ENCODE measurements at places on chromosomes 7 and 10. TPM values are rescaled to one million over a fixed set of nuclear protein-coding genes. Genes with fewer than 3 reads are reported as not detected.
A peak's percentile ranks its signal among the peaks of the same experiment; 100 is the strongest.

Gene PNLIPRP3
- not detected for total RNA-seq

Gene CNPY1
- not detected for total RNA-seq

Gene C10orf90
- not detected for total RNA-seq

Gene ACHE
- total RNA-seq: 0.24 TPM

Gene ITPRID1
- not detected for total RNA-seq

DNA sequence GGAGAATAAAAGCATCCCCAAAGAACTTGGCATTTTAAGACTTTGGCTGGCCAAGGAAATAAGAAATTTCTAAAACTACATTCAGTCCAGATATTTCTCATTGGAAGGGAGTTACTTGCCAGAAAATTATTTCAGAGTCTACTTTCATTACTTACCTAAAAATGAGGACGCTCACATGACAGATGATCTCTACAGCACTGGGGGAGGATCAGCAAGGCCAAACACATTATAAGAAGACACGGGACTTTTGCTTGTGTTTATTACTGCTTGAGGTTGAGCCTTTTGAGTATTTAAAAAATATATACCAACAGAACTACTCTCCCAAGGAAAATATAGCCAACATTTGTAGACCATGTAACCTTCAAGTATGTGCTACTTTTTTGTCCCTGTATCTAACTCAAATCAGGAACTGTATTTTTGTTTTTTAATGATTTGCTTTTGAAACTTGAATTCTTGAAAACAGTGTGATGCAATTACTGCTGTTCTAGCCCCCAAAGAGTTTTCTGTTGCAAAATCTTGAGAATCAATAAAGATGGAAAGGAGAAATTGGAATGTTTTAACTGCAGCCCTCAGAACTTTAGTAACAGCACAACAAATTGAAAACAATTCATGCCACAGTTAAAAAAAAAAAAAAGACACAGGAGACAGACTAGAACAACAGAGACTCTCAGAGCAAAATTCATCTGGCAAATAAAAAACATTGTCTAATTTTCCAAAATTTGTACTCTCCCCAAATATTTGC lies 128.1 kb downstream of the ZNF438 start:
- H3K27me3 ChIP-seq: no peaks in the 10 kb centered on the region
- no peaks in the 10 kb centered on the region for H3K36me3 ChIP-seq
- H3K4me1 ChIP-seq: no peaks in the 10 kb centered on the region
- H3K27ac ChIP-seq: no peak overlapping the region
- H3K4me3 ChIP-seq: no peak overlapping the region

DNA sequence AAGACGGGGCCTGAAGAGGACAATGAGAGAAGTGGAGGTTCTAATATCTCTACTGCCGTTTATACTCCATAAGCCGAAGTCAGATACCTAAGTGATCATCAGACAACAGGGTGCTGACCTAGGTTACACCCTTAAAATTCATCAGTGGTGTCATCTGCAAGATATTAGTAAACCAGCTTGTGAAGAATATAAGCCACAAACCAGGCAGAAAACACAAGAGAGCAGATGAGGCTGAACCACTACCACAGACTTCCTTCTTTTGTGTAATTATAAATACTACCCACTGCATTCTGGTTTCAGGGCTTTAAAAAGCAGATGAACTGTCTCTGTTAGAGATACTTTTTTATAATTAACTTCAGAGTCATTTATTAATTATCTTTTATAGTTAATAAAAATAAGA lies 69.0 kb upstream of the LRRC17 start:
- no peak overlapping the region for H3K4me3 ChIP-seq
- H3K27ac ChIP-seq: no peak overlapping the region
- DNase-seq: no peak
- H3K27me3 ChIP-seq: no peaks in the 10 kb centered on the region
- H3K36me3 ChIP-seq: no peaks in the 10 kb centered on the region
- H3K4me1 ChIP-seq: no peaks in the 10 kb centered on the region

- no peaks in the 10 kb centered on the region for H3K27me3 ChIP-seq
- H3K4me3 ChIP-seq: no peak overlapping the region
- H3K36me3 ChIP-seq: no peaks in the 10 kb centered on the region
- H3K27ac ChIP-seq: no peak overlapping the region
- DNase-seq: no peak
Observed at GRCh38 chr7:132055336-132056120, 499.1 kb upstream of the PODXL start.

- no peak overlapping the region for H3K27ac ChIP-seq
- peaks cover 4% of the 10 kb centered on the region for H3K4me1 ChIP-seq
- no peak overlapping the region for H3K4me3 ChIP-seq
- DNase-seq: no peak
- H3K36me3 ChIP-seq: no peaks in the 10 kb centered on the region
Observed at GRCh38 chr10:87979847-87980246, 116.4 kb downstream of the PTEN start.

- no peak for DNase-seq
- H3K4me3 ChIP-seq: no peak overlapping the region
- no peaks in the 10 kb centered on the region for H3K36me3 ChIP-seq
- no peak overlapping the region for H3K27ac ChIP-seq
Observed at GRCh38 chr7:80481196-80481884, 30.5 kb downstream of the GNAT3 start.

DNA sequence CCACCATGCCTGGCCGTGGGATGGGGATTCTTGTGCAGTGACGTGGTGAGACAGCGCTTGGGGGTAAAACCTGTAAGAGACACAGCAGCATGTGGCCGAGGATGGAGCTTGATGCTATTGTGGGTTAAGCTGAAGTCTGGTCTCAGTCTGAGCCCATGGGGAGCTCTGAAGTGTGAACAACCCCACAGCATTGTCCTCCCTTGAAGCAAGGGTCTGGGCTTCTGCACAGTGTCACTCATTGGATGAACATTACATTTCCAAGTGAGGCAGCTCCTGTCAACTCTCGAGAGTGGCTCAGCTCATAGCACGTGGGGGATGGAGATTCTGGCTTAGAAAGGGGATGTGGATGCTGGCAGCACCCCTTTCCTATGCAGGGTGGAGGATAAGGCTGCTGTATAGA lies 32.2 kb upstream of the ZNF438 start:
- H3K4me3 ChIP-seq: no peak overlapping the region
- no peaks in the 10 kb centered on the region for H3K36me3 ChIP-seq
- no peaks in the 10 kb centered on the region for H3K27me3 ChIP-seq
- no peak for DNase-seq
- no peak overlapping the region for H3K27ac ChIP-seq
- H3K4me1 ChIP-seq: no peaks in the 10 kb centered on the region

DNA sequence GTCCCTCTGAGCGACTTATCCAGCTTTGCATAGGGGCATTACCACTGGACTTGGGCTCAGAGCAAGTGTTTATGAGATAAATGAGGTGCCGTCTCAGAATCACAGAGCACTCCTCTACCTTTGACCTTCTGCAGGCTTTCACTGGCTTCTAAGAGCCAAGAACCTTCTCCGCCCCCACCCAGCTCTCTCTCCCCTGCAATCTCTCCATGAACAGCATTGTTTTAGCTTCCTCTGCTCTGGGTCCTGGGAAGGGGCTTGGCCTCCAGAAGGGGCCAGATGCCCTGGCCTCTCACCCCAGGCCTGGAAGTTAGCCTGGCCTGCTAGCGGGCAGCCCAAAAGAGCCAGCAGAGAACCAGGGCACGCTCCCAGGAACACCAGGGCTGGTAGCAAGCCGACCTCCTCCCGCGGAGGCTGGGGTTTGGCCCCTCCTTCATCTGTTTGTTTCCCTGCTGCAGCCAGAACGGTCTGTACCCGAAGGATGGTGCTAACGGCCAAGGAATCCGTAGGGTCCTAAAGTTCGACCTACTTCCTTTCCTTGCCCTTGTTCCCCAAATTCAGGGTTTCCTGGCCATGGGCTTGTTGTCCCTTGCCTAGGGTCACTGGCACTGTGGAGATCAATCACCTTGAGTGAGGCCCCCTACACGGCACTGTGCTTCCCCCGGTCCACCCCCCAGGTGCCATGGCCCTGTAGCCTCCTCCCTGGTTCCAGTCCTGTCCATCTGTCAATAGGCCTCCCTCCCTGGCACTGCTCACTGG lies 18.7 kb upstream of the DDIT4 start:
- no peaks in the 10 kb centered on the region for H3K27me3 ChIP-seq
- peak overlapping the region; percentile 27 for H3K27ac ChIP-seq
- H3K4me3 ChIP-seq: no peak overlapping the region
- H3K4me1 ChIP-seq: peaks cover 78% of the 10 kb centered on the region

DNA sequence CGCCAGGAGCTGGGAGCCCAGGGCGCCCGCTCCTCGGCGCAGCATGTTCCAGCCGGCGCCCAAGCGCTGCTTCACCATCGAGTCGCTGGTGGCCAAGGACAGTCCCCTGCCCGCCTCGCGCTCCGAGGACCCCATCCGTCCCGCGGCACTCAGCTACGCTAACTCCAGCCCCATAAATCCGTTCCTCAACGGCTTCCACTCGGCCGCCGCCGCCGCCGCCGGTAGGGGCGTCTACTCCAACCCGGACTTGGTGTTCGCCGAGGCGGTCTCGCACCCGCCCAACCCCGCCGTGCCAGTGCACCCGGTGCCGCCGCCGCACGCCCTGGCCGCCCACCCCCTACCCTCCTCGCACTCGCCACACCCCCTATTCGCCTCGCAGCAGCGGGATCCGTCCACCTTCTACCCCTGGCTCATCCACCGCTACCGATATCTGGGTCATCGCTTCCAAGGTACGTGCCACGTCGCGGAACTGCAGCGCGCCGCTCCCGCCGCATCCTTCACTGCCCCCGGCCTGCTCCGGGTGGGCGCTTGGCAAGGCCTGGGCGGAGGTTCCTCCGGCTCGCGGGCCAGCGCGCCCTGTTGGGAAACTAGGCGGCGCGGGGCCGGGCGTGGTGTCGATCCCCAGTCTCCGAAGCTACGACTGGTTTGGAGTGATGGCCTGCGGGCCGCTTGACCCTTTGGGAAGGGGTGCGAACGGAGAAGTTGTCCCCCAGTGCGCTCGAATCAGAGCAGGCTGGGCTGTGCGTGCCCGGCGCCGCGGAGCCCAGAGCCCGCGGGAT lies 868 bp downstream of the EMX2 start:
- H3K27ac ChIP-seq: no peak overlapping the region
- no peak for DNase-seq
- peaks cover 14% of the 10 kb centered on the region for H3K4me1 ChIP-seq
- H3K27me3 ChIP-seq: peaks cover 88% of the 10 kb centered on the region
- H3K4me3 ChIP-seq: no peak overlapping the region

DNA sequence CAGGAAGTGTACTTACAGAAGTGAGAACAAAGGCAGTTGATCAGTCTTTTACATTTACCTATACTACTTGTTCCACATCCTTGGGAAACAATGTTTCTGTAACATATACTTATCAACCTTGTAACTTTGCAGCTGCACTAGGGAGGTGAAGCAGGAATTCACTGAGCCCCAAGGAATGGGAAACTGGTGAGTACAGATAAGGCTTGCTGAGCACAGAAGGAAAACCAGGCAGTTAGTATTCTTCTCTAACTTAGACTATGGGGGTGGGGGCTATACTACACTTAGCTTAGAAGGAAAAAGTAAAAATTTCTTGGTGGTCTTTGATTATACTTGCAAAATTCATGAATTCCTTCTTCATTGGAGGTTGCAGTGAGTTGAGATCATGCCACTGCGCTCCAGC lies 6.9 kb upstream of the ZNF33A start:
- no peaks in the 10 kb centered on the region for H3K36me3 ChIP-seq
- H3K27me3 ChIP-seq: no peaks in the 10 kb centered on the region
- no peak for DNase-seq
- H3K4me3 ChIP-seq: no peak overlapping the region

DNA sequence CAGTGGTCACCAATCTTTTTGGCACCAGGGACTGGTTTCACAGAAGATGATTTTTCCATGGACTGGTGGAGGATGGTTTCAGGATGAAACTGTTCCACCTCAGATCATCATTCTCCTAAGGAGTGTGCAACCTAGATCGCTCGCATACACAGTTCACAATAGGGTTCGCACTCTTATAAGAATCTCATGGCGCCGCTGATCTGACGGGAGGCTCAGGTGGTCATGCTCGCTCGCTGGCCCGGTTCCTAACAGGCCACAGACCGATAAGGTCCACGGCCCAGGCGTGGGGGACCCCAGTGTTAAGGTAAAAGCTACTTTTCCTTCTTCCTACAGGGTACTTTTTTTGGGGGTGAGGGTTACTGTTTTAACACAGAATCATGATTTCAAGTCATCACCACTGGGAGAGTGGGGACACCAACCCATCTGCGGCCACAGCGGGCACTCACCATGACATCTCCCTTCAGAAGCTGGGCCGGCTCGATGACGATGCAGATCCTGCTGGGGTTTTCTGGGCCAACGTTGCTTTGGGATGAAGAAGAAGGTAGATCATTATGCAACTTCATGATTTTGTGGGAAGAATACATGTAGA lies 170.5 kb downstream of the TNS3 start:
- H3K36me3 ChIP-seq: peaks cover 5% of the 10 kb centered on the region
- DNase-seq: no peak
- no peak overlapping the region for H3K27ac ChIP-seq

DNA sequence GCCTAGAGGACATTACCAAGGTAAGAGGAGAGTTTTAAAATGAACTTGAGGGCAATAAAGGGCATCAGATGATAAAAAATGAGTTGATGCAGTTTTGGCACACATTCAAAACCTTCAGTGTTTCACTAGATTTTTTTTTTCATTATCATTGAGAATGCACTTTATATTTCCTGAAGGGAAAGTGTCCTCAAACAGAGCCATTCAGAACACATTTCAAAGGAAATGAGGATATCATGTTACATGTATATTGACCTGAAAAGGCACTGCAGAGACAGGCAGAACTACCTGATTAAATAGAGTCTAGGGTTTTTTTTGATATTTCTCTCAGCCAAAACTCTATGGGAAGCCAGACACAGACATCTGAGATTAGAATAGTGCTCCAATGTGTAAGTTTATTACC lies 454.0 kb downstream of the NEBL start:
- no peak overlapping the region for H3K4me3 ChIP-seq
- H3K27ac ChIP-seq: no peak overlapping the region
- H3K27me3 ChIP-seq: no peaks in the 10 kb centered on the region
- H3K4me1 ChIP-seq: no peaks in the 10 kb centered on the region
